ENCODE measurements at places on chromosomes 7 and 10.

DNA sequence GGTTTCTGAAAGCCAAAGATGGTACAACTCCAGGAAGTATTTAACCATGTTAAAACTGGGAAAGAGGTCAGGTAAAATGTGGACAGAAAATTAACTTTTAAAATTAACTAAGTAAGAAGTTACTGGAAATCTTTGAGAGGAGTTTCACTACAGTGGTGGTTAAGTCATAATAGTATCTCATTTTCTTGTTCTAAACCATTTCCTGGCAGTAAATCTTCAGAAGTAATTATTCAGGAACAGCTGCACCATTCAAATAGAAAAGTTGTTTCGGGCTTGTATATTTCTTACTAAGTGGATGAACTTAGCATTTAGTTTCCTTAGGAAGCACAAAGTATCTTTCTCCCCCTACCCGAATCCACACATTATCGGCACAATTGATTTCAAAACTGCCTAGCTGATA, 27.1 kb downstream of the COPG2 start:
- no peak for DNase-seq
- no peak overlapping the region for H3K27ac ChIP-seq
- H3K4me1 ChIP-seq: no peaks in the 10 kb centered on the region
- no peaks in the 10 kb centered on the region for H3K36me3 ChIP-seq
- no peaks in the 10 kb centered on the region for H3K27me3 ChIP-seq
- H3K4me3 ChIP-seq: no peak overlapping the region

DNA sequence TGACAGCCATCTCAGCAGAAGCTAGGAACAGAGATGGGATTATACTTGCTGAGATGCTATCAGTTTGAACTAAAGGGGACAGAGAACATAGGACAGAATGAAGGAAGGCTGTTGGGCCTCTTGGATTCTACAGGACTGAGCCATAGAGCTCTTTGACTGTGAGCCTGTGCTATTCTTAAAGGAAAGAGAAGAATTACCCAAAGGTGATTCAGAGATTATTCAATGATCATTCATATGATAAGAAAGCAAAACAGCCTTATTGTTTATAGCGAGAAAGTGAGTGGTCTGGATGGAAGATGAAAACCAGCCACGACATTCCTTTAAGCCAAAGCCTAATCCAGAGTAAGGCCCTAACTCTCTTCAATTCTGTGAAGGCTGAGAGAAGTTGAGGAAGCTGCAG, 69.7 kb upstream of the NEUROD6 start:
- H3K36me3 ChIP-seq: no peaks in the 10 kb centered on the region
- no peak overlapping the region for H3K27ac ChIP-seq
- H3K4me3 ChIP-seq: no peak overlapping the region
- no peaks in the 10 kb centered on the region for H3K4me1 ChIP-seq
- H3K27me3 ChIP-seq: no peaks in the 10 kb centered on the region

DNA sequence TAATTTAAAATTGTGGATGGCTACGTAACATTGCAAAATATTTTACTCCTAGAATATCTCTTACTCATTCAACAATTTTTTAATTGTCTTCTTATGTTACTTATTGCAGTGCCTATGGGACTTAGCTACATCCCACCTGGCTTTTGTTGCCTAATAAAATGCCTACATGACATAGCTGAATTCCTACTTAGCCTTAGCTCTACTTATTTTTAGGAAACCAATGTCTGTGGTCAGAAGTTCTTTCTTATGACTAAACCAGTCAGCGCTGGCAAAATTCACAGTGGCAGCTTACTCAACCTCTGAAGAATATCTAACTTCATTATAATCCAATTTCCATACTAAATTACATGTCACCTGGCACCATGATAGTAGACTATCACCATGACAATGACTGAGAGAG, 1612.4 kb upstream of the LRRTM3 start:
- DNase-seq: no peak
- no peak overlapping the region for H3K4me3 ChIP-seq
- H3K36me3 ChIP-seq: no peaks in the 10 kb centered on the region
- H3K27ac ChIP-seq: no peak overlapping the region

GRCh38 chr7:147311336-147311735, 1194.7 kb downstream of the CNTNAP2 start:
- H3K27me3 ChIP-seq: no peaks in the 10 kb centered on the region
- H3K36me3 ChIP-seq: no peaks in the 10 kb centered on the region
- no peak for DNase-seq
- H3K27ac ChIP-seq: no peak overlapping the region
- no peak overlapping the region for H3K4me3 ChIP-seq

GRCh38 chr7:25851332-25852210, 300.4 kb upstream of the NFE2L3 start:
- H3K4me3 ChIP-seq: peak overlapping the region; percentile 67
- peaks cover 7% of the 10 kb centered on the region for H3K27me3 ChIP-seq
- peak overlapping the region; percentile 81 for H3K27ac ChIP-seq

DNA sequence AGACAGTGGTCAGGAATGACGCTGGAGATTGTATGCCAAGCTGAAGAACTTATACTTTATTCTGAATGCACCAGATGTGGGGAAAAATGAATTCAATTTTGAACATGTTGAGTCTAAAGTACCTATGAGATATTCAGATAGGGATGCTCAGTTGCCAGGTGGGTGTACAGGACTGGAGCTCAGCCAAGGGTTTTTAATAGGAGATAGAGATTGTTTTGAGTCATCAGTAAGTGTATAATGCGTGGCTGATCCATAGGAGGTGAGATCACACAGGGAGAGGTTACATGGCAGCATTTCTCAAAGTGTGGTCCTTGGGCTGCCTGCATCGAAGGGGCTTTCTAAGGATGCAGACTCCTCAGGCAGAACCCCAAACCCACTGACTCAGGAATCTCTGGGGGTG, 6.8 kb upstream of the HIPK2 start:
- no peaks in the 10 kb centered on the region for H3K27me3 ChIP-seq
- DNase-seq: no peak
- H3K36me3 ChIP-seq: no peaks in the 10 kb centered on the region

- no peak overlapping the region for H3K4me3 ChIP-seq
- H3K4me1 ChIP-seq: peaks cover 4% of the 10 kb centered on the region
- H3K36me3 ChIP-seq: no peaks in the 10 kb centered on the region
- H3K27me3 ChIP-seq: no peaks in the 10 kb centered on the region
- no peak overlapping the region for H3K27ac ChIP-seq
- no peak for DNase-seq
Observed at GRCh38 chr10:121092720-121093095, 241.5 kb downstream of the WDR11 start.

- no peaks in the 10 kb centered on the region for H3K27me3 ChIP-seq
- no peaks in the 10 kb centered on the region for H3K4me1 ChIP-seq
- H3K36me3 ChIP-seq: no peaks in the 10 kb centered on the region
Observed at GRCh38 chr10:14243221-14243620, 87.5 kb downstream of the FRMD4A start.

DNA sequence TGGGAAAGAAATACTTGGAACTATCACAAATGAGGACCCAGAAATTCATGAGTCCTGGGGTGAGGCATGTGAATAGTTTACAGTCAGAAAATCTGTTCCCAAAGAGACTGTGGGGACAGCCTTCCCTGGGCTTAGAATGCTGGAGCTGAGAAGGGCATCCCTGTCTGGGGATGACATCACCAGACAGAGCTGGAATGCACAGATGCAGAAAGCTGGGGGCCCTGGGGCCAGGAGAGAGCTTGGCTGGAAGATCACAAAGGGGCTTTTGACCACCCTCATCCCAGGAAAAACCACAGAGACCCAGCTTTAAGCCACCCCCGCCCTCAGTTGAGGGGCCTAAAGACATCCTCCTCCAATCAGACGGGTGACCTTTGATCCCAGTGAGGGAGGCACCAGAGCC, 264.5 kb downstream of the PLXNA4 start:
- no peak for DNase-seq
- no peaks in the 10 kb centered on the region for H3K4me1 ChIP-seq
- H3K36me3 ChIP-seq: no peaks in the 10 kb centered on the region
- H3K27ac ChIP-seq: no peak overlapping the region
- H3K27me3 ChIP-seq: no peaks in the 10 kb centered on the region
- H3K4me3 ChIP-seq: no peak overlapping the region

DNA sequence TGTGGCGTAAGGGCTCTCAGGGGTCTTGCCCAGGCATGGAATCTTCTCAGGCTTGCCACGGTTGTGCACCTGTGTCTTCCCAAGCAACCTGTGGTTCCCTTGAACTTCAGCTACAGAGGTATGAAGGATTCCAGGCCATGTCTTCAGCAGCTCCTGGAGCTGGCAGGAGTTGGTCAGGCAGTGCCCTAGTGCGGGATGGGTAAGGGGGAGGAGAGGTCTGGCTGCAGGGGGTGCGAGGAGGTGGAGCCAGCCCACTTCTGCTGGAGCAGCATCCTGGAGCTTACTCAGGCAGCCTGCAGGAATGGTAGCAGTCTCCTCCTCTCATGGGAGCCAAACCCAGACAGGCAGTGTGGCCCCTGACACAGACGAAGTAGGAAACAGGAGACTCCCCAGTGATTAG, 3.8 kb upstream of the TRIL start:
- H3K36me3 ChIP-seq: no peaks in the 10 kb centered on the region
- DNase-seq: no peak
- peaks cover 9% of the 10 kb centered on the region for H3K4me1 ChIP-seq
- no peak overlapping the region for H3K4me3 ChIP-seq

- no peaks in the 10 kb centered on the region for H3K27me3 ChIP-seq
- DNase-seq: no peak
- no peak overlapping the region for H3K4me3 ChIP-seq
- no peaks in the 10 kb centered on the region for H3K4me1 ChIP-seq
- no peaks in the 10 kb centered on the region for H3K36me3 ChIP-seq
Observed at GRCh38 chr7:69932034-69932628, 333.9 kb downstream of the AUTS2 start.

DNA sequence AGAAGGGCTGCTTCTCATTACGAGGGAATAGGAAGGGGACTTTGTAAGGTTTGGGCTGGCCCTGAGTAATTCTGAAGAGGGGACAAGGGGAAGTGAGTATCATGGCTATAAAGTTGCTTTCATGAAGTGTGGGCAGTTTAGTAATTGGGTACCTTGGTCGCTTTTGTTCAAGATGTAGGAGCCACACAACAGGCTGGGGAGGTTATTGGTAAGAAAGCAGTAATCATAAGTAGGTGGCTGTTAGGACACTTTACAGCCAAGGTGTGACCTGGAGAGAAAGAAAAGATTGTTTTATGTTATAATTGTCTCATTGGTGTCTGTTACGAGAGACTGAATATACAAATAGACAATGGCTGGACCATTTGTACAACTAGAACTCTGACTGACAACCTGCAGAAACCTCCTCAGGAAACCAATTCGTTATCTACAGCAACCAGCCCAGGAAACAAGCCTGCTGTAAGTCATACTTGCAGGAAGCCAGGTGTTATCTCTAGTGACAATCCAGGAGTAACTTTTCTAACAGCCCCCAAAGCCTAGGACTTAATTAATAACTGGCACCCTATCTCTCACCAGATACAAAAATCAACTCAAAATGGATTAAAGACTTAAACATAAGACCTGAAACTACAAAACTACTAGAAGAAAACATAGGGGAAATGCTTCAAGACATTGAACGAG, 5.0 kb upstream of the CCM2 start:
- no peaks in the 10 kb centered on the region for H3K4me1 ChIP-seq
- H3K27ac ChIP-seq: no peak overlapping the region
- H3K4me3 ChIP-seq: no peak overlapping the region
- H3K36me3 ChIP-seq: no peaks in the 10 kb centered on the region
- no peaks in the 10 kb centered on the region for H3K27me3 ChIP-seq

GRCh38 chr10:128063736-128064107, 62.5 kb downstream of the MKI67 start:
- peak overlapping the region; percentile 98 for H3K27ac ChIP-seq
- H3K4me3 ChIP-seq: peak overlapping the region; percentile 41
- H3K27me3 ChIP-seq: no peaks in the 10 kb centered on the region
- H3K4me1 ChIP-seq: peaks cover 25% of the 10 kb centered on the region

GRCh38 chr7:147833557-147833956, 757.0 kb upstream of the C7orf33 start:
- no peak overlapping the region for H3K4me3 ChIP-seq
- no peaks in the 10 kb centered on the region for H3K36me3 ChIP-seq
- H3K4me1 ChIP-seq: no peaks in the 10 kb centered on the region
- no peak overlapping the region for H3K27ac ChIP-seq
- DNase-seq: no peak

GRCh38 chr10:27252267-27253000, 11.8 kb upstream of the ACBD5 start:
- no peaks in the 10 kb centered on the region for H3K36me3 ChIP-seq
- DNase-seq: peak; percentile 38
- H3K27me3 ChIP-seq: no peaks in the 10 kb centered on the region
- H3K4me1 ChIP-seq: no peaks in the 10 kb centered on the region

- no peaks in the 10 kb centered on the region for H3K36me3 ChIP-seq
- H3K4me3 ChIP-seq: no peak overlapping the region
- H3K27me3 ChIP-seq: no peaks in the 10 kb centered on the region
- H3K27ac ChIP-seq: no peak overlapping the region
- H3K4me1 ChIP-seq: no peaks in the 10 kb centered on the region
Observed at GRCh38 chr7:102721-103120, 89.7 kb upstream of the FAM20C start.

DNA sequence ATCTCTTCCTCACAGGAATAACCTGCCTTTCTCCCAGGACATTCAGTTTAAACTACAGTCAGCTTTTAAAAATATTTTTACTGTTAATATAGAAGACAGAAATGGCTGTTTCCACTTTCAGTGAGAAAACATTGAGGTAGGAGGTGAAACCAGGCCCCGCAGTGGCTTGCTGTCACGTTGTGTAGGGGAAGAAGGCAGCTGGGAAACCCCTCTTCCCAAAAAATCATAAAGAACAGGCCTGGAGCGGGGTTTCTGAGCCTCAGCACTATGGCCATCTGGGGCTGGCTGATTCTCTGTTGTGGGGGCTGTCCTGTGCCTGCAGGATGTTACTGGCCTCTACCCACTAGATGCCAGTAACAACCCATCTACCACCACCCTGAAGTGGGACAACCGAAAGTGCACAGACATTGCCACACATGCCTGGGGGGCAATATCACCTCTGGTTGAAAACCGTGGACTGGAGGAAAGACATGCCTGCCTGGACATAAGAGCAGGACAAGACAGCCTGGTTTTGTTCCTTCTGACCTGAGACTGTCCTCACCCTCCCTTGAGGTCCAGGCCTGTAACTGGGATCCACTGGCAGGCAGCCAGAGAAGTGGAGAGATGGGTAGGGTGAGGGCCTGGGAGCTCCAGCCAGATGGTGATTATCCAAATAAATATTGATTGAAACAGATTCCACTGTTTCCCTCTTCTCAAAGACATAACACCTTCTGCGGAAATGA, 43.9 kb downstream of the KCNH2 start:
- H3K4me3 ChIP-seq: no peak overlapping the region
- no peaks in the 10 kb centered on the region for H3K27me3 ChIP-seq
- no peak overlapping the region for H3K27ac ChIP-seq
- H3K36me3 ChIP-seq: no peaks in the 10 kb centered on the region
- peaks cover 4% of the 10 kb centered on the region for H3K4me1 ChIP-seq

- H3K27me3 ChIP-seq: peaks cover 17% of the 10 kb centered on the region
- no peak for DNase-seq
- H3K36me3 ChIP-seq: no peaks in the 10 kb centered on the region
- H3K27ac ChIP-seq: no peak overlapping the region
Observed at GRCh38 chr7:141074162-141074991, 513 bp downstream of the TMEM178B start.

GRCh38 chr10:5805711-5806110, 7.5 kb downstream of the GDI2 start:
- no peaks in the 10 kb centered on the region for H3K27me3 ChIP-seq
- H3K4me3 ChIP-seq: no peak overlapping the region
- no peaks in the 10 kb centered on the region for H3K4me1 ChIP-seq

GRCh38 chr10:1776127-1776662, 38.9 kb upstream of the ADARB2 start:
- no peaks in the 10 kb centered on the region for H3K36me3 ChIP-seq
- no peaks in the 10 kb centered on the region for H3K4me1 ChIP-seq
- no peak overlapping the region for H3K27ac ChIP-seq
- H3K27me3 ChIP-seq: no peaks in the 10 kb centered on the region

GRCh38 chr7:122310119-122311021, 5.8 kb upstream of the FEZF1 start:
- DNase-seq: no peak
- no peaks in the 10 kb centered on the region for H3K36me3 ChIP-seq
- peaks cover 11% of the 10 kb centered on the region for H3K4me1 ChIP-seq
- peak overlapping the region; percentile 30 for H3K4me3 ChIP-seq
- H3K27me3 ChIP-seq: peaks cover 100% of the 10 kb centered on the region
